CD8-positive, alpha-beta memory T cell (primary cell): ENCODE measurements at places on chromosomes 12 and 14. TPM values are rescaled to one million over a fixed set of nuclear protein-coding genes. Genes with fewer than 3 reads are reported as not detected.
A peak's percentile ranks its signal among the peaks of the same experiment; 100 is the strongest.

- H3K4me3 ChIP-seq, result no peak overlapping the region
- DNase-seq, result no peak
- no peaks in the 10 kb centered on the region for H3K27me3 ChIP-seq
- no peaks in the 10 kb centered on the region for H3K4me1 ChIP-seq
- H3K27ac ChIP-seq, result no peak overlapping the region
Measured at GRCh38 chr12:103880299-103881142, 39.5 kb upstream of the NT5DC3 start.

GRCh38 chr12:131384544-131384855 lies 326.4 kb upstream of the SFSWAP start:
- H3K27me3 ChIP-seq, result no peaks in the 10 kb centered on the region
- DNase-seq, result no peak
- no peaks in the 10 kb centered on the region for H3K36me3 ChIP-seq
- H3K4me1 ChIP-seq, result no peaks in the 10 kb centered on the region
- H3K27ac ChIP-seq, result no peak overlapping the region
- no peak overlapping the region for H3K4me3 ChIP-seq

DNA sequence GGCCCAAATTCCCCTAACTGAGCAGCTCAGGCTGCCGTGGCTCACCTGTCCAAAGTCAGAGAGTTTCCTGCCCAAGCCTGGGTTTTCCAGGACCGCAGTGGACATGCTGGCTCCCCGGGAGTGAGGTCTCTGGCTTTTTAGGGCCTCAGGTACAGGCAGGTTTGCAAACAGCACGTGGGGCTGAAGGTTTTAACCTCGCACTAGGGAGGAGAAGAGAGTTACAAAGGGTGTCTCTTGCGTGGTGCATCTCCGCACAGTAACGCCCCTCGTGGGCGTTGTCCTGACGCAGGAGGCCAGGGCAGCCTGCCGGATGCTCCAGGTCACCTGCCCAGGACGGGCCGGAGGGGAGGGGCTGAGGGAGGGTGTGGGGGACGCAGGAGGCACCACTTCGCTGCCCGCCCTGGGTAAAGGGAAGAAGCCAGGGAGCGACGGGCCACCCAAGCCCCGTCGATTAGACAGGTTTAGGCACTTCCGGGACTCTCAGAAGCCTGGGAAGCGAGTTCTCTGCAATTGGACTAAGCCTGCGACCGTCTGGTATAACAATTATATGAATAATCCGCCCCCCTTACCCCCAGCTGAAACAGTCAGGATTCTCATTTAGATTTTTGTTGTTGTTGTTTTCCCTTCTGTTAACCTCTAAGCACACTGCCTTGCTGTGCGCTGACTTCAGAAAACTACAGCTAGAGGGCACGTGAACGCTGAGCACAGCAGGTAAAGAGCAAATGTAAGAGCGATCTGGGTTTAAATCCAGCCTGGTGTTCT lies at the start of gene PAH:
TSS of gene PAH (minus strand) at position 219 of the 762 bp plus-strand sequence. CDS start at position 105, 114 bp downstream.
- H3K4me3 ChIP-seq, result peak within 1 kb of the TSS; percentile 3
- H3K27ac ChIP-seq, result no peak within 1 kb of the TSS
- no peaks in the 10 kb centered on the region for H3K27me3 ChIP-seq
- H3K36me3 ChIP-seq, result no peaks in the 10 kb centered on the region

Gene SLC6A12
- total RNA-seq, result 0.16 TPM

DNA sequence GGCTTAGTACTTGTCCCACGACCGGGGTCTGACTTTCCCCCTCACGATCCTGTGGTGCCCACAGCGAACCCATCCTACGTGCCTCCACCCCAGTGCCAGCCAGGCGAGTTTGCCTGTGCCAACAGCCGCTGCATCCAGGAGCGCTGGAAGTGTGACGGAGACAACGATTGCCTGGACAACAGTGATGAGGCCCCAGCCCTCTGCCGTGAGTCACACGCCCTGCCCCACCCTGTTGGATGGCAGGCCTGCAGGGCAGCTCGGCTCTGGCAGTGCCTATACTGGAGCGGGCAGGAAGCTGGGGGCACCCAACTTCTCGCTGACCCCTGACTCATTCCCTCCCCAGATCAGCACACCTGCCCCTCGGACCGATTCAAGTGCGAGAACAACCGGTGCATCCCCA lies 18.3 kb upstream of the LRP1-AS start:
- no peak for DNase-seq
- H3K27me3 ChIP-seq, result no peaks in the 10 kb centered on the region
- H3K36me3 ChIP-seq, result no peaks in the 10 kb centered on the region

DNA sequence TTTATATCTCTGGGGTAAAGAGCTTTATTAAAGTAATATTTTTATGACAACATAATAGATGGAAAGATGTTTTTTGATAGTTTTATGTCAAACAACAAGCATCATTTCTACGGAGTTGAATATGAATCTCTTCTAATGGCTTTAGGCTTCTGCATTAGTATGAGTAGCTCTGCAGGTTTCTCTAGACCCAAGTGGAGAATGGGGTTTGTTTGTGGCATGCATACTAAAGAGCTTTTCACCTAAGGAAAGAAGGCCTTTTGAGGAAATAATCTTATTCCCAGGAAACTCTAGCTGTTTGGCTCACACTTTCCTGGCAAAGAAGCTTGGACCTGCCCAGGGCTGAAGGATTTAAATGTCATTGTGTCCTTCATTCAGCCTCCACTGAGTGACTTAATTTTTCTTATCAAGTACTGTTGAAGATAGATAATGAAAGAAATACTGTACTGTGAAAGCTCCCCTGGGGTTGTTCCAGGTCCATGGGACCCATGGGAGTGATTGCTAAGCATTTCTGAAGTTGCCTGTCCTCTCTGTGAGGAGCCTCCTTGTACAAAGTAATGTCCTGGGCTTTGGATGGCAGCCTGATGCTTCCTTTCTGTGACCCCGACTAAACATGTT lies 469.3 kb downstream of the LRIG3 start:
- no peak for DNase-seq
- H3K27me3 ChIP-seq, result no peaks in the 10 kb centered on the region
- no peaks in the 10 kb centered on the region for H3K36me3 ChIP-seq
- H3K4me1 ChIP-seq, result no peaks in the 10 kb centered on the region

GRCh38 chr14:32593290-32593942 lies 264.3 kb downstream of the AKAP6 start:
- no peak for DNase-seq
- H3K27ac ChIP-seq, result no peak overlapping the region
- no peaks in the 10 kb centered on the region for H3K36me3 ChIP-seq
- no peak overlapping the region for H3K4me3 ChIP-seq

GRCh38 chr14:37035401-37035800 lies 137.0 kb downstream of the SLC25A21 start:
- H3K4me1 ChIP-seq, result no peaks in the 10 kb centered on the region
- H3K4me3 ChIP-seq, result no peak overlapping the region
- no peaks in the 10 kb centered on the region for H3K27me3 ChIP-seq
- no peak for DNase-seq

DNA sequence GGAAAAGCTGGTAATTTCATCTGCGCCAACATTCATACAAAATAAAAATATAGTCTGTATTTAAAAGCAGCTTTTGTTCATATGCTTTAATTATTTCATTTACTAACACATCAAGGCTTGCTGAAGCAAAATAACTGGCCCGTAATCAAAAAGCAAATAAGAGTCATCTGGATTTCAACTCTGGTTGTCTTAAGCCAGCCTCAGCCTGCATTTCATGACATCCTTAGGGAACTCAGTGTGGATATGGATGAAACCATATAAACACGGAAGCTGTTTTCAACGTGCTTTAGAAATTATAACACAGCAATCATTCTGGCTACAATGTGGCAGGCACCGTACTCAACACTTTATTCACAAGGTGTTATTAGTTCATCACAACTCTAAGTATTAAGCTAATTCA lies 852 bp downstream of the COX16 start:
- H3K4me1 ChIP-seq, result peaks cover 46% of the 10 kb centered on the region
- H3K36me3 ChIP-seq, result no peaks in the 10 kb centered on the region
- peak overlapping the region; percentile 54 for H3K27ac ChIP-seq
- DNase-seq, result no peak

Gene ERBB3
- total RNA-seq, result 1.7 TPM

- peaks cover 9% of the 10 kb centered on the region for H3K36me3 ChIP-seq
- H3K27me3 ChIP-seq, result no peaks in the 10 kb centered on the region
Measured at GRCh38 chr14:77023001-77023996, 5.2 kb downstream of the IRF2BPL start.

GRCh38 chr12:26790645-26790994 lies 42.4 kb downstream of the ITPR2 start:
- no peak for DNase-seq
- no peaks in the 10 kb centered on the region for H3K27me3 ChIP-seq
- no peak overlapping the region for H3K27ac ChIP-seq
- no peaks in the 10 kb centered on the region for H3K4me1 ChIP-seq
- no peak overlapping the region for H3K4me3 ChIP-seq

DNA sequence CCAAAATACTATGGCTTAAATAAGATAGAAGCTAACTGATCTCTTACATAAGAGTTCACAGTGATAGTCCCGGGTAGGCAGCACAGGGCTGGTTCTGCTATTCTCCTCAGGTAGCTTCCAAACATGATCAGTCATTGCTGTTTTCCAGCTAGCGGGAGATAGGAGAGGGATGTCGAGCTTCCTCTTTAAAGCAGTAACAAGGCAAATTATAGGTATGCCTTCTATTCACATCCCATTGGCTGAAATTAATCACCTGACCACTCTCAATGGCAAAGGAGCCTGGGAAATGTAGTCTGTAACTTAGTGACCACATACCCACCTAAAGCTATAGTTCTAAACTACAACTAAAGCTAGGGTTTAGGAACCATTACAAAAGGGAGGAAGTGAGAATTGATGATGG lies 34.5 kb upstream of the VRK1 start:
- no peaks in the 10 kb centered on the region for H3K4me1 ChIP-seq
- no peaks in the 10 kb centered on the region for H3K36me3 ChIP-seq
- peak; percentile 57 for DNase-seq
- no peaks in the 10 kb centered on the region for H3K27me3 ChIP-seq
- peak overlapping the region; percentile 15 for H3K4me3 ChIP-seq

DNA sequence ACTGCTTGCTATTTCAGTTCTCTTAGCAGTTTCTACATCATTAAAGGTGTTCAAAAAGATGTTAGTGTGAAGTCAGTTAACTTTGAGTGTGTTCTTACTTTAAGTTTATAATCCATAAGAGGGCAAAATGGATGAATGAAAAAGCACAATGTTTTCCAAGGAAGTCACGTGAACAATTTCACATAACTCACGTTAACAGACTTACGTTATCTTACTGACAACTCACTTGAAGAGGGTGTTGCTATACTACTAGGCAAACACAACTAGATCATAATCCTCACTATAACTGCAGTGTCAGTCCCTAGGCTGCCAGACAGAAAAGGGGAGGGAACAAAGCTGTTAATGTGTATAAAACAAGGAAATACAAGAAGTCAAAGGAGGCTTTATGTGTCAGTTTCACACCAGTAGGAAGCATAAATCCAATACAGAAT lies 6.4 kb downstream of the SLC2A13 start:
- H3K27me3 ChIP-seq, result no peaks in the 10 kb centered on the region
- no peak for DNase-seq
- H3K27ac ChIP-seq, result no peak overlapping the region
- H3K4me3 ChIP-seq, result no peak overlapping the region

Gene RPGRIP1
- not detected for total RNA-seq

- H3K27me3 ChIP-seq, result no peaks in the 10 kb centered on the region
- no peak overlapping the region for H3K4me3 ChIP-seq
Measured at GRCh38 chr14:34548472-34548981, 9.0 kb upstream of the EAPP start.

- no peak for DNase-seq
- peaks cover 8% of the 10 kb centered on the region for H3K4me1 ChIP-seq
- peaks cover 26% of the 10 kb centered on the region for H3K27me3 ChIP-seq
- no peak overlapping the region for H3K4me3 ChIP-seq
Measured at GRCh38 chr12:51848841-51849735, 570 bp upstream of the FIGNL2 start.

DNA sequence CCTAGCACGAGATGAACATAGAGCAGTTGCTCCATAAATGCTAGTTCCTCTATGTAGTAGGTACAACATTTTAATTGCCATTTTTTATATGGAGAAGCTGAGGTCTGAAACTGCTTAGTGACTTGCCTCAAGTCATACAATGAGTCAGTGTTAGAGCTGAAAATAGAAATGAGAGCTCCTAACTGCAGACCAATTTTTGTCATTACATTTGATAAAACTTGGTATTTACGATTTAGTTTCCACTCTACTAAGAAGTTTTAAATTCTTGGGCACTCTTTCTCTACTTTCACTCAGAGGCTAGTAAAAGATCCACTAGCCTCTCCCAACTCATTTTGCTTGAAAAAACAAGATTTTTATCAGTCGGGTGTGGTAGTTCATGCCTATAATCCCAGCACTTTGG lies 8.1 kb upstream of the TMED10 start:
- H3K4me1 ChIP-seq, result no peaks in the 10 kb centered on the region
- no peak overlapping the region for H3K27ac ChIP-seq
- H3K4me3 ChIP-seq, result no peak overlapping the region

Gene EFS
- not detected for total RNA-seq

DNA sequence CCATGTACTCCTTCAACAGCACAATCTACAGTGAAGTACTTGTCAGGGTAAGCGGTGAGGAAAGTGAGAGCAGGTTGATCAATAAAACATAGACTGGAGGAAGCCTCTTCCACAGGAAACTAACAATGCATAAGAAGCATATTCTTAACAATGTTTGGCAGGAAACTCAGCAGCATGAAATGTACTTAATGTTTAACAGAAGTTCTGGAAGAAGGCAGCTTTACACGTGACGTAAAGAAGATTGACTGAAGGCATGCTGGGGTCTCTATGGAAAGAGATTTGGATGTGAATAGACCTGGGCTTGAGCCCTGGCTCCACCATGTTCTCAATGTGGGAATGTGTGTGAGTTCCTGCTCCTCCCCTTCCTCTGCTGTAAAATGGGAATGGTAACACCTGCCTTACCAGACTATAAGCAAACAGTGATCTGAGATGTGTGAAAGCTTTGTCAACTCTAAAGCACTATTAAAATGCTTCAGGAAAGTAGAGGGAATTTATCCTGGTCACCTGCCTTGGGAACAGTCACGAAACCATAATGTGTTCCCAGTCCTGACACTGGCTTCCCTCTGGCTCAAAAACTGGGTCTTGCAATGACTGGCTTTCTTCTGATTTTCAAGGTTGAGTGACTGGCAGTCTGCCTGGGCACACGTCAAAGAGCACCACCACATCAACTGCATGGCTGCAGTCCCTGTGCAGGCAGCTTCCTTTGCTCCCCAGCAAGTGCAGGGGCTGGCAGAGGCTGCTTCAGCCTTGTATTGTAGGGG lies 384.6 kb downstream of the APAF1 start:
- H3K27ac ChIP-seq, result no peak overlapping the region
- no peak overlapping the region for H3K4me3 ChIP-seq
- no peak for DNase-seq
- no peaks in the 10 kb centered on the region for H3K27me3 ChIP-seq
- H3K36me3 ChIP-seq, result no peaks in the 10 kb centered on the region

DNA sequence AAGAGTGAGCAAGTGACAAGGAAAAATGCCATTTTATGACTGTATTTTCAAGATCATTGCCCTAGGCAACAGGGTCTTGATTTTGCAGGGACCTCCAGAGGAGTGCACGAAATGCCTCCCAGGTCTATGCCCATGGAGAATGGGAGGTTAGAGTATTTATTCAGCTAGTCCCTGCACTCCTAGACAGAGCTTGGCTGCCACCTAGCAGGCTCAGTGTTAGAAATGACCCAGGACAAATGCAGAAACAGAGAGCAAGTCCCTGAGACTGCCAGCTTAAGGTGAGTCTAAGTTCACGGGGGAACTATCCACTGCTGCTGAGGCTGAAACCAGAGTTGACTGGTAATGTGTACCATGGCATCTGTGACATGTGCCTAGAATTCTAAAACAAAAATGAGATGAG lies 506.4 kb downstream of the MED13L start:
- no peaks in the 10 kb centered on the region for H3K27me3 ChIP-seq
- no peaks in the 10 kb centered on the region for H3K4me1 ChIP-seq
- no peak overlapping the region for H3K27ac ChIP-seq
- DNase-seq, result no peak
- no peak overlapping the region for H3K4me3 ChIP-seq

GRCh38 chr12:3574986-3575385 lies 84.0 kb downstream of the PRMT8 start:
- H3K27ac ChIP-seq, result no peak overlapping the region
- no peaks in the 10 kb centered on the region for H3K27me3 ChIP-seq
- DNase-seq, result no peak
- H3K4me3 ChIP-seq, result no peak overlapping the region
- no peaks in the 10 kb centered on the region for H3K4me1 ChIP-seq
- no peaks in the 10 kb centered on the region for H3K36me3 ChIP-seq
